ENCODE measurements at places on chromosomes 3 and 15. TPM values are rescaled to one million over a fixed set of nuclear protein-coding genes. Genes with fewer than 3 reads are reported as not detected.

The EAF2 gene
- 3.7 TPM for total RNA-seq

The LDHAL6B gene
- not detected for total RNA-seq

GRCh38 chr3:468172-468571 lies 271.6 kb downstream of the CHL1 start:
- H3K27me3 ChIP-seq, result no peaks in the 10 kb centered on the region
- H3K27ac ChIP-seq, result no peak overlapping the region
- no peak for DNase-seq
- no peaks in the 10 kb centered on the region for H3K36me3 ChIP-seq
- no peaks in the 10 kb centered on the region for H3K4me1 ChIP-seq
- no peak overlapping the region for H3K4me3 ChIP-seq

DNA sequence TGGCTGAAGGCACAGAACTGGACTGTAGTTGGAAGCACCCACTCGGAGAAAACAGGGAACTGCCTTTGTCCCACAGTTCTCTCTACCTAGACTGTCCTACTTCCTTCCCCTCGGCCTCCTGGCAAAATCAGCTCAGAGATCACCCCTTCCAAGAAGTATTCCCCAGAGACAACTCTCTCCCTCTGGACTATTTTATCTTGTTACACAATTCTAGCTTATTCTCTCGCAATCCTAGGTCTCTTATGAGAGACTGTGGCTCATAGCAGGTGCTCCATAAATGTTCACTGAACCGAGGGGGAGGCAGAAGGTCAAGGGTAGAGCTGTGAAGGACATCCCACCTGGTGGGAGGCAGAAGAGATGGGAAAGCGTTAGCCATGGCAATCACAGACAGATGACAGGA lies 10.6 kb downstream of the HEG1 start:
- H3K36me3 ChIP-seq, result peaks cover 14% of the 10 kb centered on the region
- no peak for DNase-seq
- H3K4me3 ChIP-seq, result no peak overlapping the region

The CCDC13 gene
- total RNA-seq, result not detected

DNA sequence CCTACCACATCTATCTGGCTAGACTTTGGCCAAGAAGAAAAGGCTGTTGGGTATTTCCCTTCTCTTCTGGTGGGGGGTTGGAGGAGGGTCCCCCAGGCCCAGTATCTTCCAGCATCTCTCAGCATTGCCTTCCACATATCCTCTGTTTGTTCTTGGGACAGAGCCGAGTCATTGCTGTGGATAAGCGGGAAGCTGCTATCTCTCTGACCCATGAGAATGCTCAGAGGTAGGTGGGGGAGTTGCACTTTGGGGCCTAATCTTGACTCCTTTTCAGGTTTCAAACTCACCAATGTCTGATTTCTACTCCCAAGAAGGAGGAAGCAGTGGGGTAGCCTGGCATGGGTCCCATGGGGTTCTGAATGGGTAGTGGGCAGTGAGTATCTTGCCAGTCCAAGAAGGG lies 8.0 kb downstream of the HEMK1 start:
- no peak for DNase-seq
- H3K36me3 ChIP-seq, result peaks cover 35% of the 10 kb centered on the region
- no peak overlapping the region for H3K4me3 ChIP-seq
- no peaks in the 10 kb centered on the region for H3K27me3 ChIP-seq

The WWTR1 gene
- 0.30 TPM for total RNA-seq

DNA sequence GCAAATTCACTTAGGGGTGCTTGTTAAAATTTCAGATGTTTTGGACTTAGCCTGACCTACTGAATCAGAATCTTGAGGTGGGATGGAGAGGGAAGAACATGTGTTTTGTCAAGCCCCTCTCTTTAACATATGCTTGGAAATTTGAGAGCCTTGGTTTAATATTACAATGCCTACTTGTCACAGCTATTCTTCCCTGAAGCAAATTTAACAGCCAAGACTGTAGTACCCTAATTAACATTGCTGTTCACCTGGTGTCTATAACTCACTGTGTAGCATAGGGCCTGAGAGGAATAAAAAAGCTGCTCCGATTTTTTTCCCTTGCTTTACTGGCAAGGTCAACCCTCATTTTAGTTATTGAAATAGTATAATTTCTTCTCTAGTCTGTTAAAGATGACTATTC lies 880.1 kb downstream of the CADM2 start:
- H3K27me3 ChIP-seq, result no peaks in the 10 kb centered on the region
- H3K4me3 ChIP-seq, result no peak overlapping the region
- DNase-seq, result no peak

The SERPINI2 gene
- total RNA-seq, result not detected

DNA sequence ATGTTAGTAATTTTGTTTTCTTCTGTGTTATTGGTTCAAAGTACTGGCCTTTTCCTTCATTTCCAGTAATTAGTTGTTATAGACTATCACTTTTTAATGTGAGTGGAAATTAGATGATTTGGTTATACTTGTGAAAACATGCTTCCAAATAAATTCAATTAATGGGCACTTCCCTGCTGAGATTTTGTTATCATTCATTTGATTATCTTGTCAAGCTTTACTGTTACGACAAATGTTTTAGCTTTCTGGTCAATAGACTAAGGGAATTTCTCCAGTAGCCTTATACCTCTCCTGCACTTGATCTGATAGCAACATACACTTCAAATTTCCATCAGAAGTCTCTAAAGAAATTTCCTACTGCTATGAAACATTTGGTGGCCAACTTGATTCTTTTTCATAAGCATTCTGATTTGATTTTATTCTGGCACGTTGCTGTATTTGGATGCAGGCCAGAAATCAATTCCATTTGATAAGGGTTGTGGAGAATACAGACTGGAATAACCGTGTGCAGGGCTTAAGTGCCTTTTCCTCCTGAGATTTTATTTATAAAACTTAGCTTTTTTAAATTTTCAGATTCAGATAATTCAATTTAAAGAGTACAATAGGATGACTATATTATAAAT lies 573.8 kb upstream of the NAALADL2 start:
- no peak overlapping the region for H3K4me3 ChIP-seq
- no peaks in the 10 kb centered on the region for H3K27me3 ChIP-seq
- no peak overlapping the region for H3K27ac ChIP-seq

- peaks cover 3% of the 10 kb centered on the region for H3K27me3 ChIP-seq
- H3K36me3 ChIP-seq, result no peaks in the 10 kb centered on the region
- no peaks in the 10 kb centered on the region for H3K4me1 ChIP-seq
- H3K27ac ChIP-seq, result no peak overlapping the region
These were observed 102.9 kb downstream of the ARNT2 start for GRCh38 chr15:80507131-80507530.

- H3K27me3 ChIP-seq, result no peaks in the 10 kb centered on the region
- H3K27ac ChIP-seq, result no peak overlapping the region
- DNase-seq, result no peak
These were observed 161.8 kb upstream of the CBLB start for GRCh38 chr3:106030627-106030963.

The LRRC31 gene
- not detected for total RNA-seq

- no peaks in the 10 kb centered on the region for H3K27me3 ChIP-seq
- no peak overlapping the region for H3K27ac ChIP-seq
- peaks cover 3% of the 10 kb centered on the region for H3K4me1 ChIP-seq
These were observed 12.5 kb downstream of the P2RY14 start for GRCh38 chr3:151265866-151266265.

The ROBO2 gene
- not detected for total RNA-seq

The ADPRH gene
- total RNA-seq, result 0.36 TPM

DNA sequence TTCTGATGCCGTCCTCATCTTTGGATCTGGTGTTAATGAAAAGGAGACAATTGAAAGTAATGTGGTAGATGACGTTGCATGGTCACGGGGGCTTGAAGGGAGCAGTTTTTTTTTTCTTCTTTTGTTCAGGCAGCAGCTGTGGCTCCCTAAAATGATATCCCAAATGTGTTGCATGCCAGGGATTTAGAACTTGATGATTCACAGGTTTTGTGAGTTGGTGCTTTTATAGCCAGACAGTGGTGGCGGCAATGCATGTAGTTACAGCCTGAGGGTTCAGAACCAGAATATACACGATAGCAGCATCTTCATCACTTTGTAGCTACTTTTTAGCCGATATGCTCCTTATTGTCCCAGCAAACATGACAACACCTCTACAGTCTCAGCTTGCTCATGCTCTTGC lies 133.4 kb downstream of the CHST2 start:
- no peaks in the 10 kb centered on the region for H3K4me1 ChIP-seq
- H3K4me3 ChIP-seq, result no peak overlapping the region
- H3K36me3 ChIP-seq, result no peaks in the 10 kb centered on the region
- no peaks in the 10 kb centered on the region for H3K27me3 ChIP-seq
- DNase-seq, result no peak

DNA sequence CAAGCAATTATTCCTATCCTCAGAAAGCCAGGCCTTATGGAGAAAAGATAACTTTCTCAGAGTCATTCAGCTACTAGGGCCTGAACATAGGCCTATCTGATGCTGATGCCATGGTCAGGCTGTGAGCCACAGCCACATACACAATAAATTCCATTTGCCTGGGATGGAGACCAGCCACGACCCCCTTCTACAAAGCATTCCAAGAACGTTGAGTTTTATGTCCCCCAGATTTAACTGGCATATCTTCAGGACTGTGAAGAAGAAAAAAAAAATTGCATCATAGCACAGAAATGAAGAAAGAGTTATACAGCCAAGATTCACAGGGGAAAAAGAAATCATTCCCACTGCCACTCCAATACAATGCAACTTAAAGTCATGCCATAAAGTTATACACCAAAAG lies 100.0 kb downstream of the THBS1 start:
- H3K4me3 ChIP-seq, result no peak overlapping the region
- H3K4me1 ChIP-seq, result no peaks in the 10 kb centered on the region
- no peaks in the 10 kb centered on the region for H3K27me3 ChIP-seq
- DNase-seq, result no peak
- no peaks in the 10 kb centered on the region for H3K36me3 ChIP-seq

The IQGAP1 gene
- total RNA-seq, result 76.8 TPM

- peak overlapping the region; percentile 6 for H3K4me3 ChIP-seq
- H3K27ac ChIP-seq, result no peak overlapping the region
- DNase-seq, result no peak
- H3K36me3 ChIP-seq, result no peaks in the 10 kb centered on the region
- no peaks in the 10 kb centered on the region for H3K27me3 ChIP-seq
These were observed 45.7 kb downstream of the C2CD4B start for GRCh38 chr15:62119227-62119864.

DNA sequence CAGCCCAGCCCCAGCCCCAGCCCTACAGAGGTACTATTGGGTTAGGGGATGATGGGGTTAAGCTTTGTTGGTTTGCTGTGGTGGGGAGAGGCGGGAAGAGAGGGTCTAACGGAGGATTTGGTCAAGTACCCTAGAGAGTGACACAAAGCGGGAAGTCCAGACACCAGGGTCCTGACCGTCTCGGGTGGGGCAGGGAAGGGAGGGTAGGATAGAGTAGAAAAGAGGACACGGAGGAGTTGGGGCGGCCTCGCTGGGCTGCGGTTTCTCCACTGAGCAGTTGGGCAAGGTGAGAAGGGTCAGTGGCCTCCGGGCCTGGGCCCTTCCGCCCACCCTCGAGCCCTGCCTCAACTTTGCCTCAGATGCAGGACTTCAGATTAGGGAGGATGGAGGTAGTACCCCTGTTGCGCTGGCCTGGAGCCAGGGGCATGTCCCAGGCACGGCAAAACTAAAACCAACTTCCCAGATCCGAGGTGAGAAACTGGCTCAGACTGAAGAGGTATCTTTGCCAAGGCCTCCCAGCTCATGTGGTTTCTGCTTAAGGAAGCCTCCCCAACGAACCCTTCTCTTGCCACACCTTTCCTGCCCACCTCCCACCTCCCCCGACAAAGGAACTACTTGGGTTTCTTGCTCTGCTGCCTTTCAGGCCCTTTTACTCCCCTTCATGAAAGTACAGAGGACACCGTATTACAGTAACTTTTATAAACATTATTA lies 551 bp downstream of the PML start:
- peaks cover 22% of the 10 kb centered on the region for H3K36me3 ChIP-seq
- H3K27me3 ChIP-seq, result no peaks in the 10 kb centered on the region
- H3K27ac ChIP-seq, result peak overlapping the region; percentile 78
- peaks cover 64% of the 10 kb centered on the region for H3K4me1 ChIP-seq
- no peak for DNase-seq

The ANKUB1 gene
- total RNA-seq, result not detected

The KNL1 gene
- total RNA-seq, result 0.59 TPM

The GATA2 gene
- total RNA-seq, result 0.16 TPM

The HHATL gene
- not detected for total RNA-seq

The SPTSSB gene
- 0.11 TPM for total RNA-seq
